Muscle of leg (tissue), 16 donors: ENCODE measurements at places on chromosomes 2 and 18. TPM values are rescaled to one million over a fixed set of nuclear protein-coding genes. Genes with fewer than 3 reads are reported as not detected.

Gene BCL2
- total RNA-seq: 19.8 TPM

Gene DUSP2
- total RNA-seq: 5.7 TPM

Gene WNT6
- total RNA-seq: 0.09 TPM

Gene PCARE
- 0.09 TPM for total RNA-seq

Gene MOCOS
- 0.13 TPM for total RNA-seq

Gene RNU2-63P
- 15.0 TPM for total RNA-seq

Gene ELOA2
- total RNA-seq: not detected

Gene SCTR
- not detected for total RNA-seq

Gene C1GALT1C1L
- 2.2 TPM for total RNA-seq

Gene LTBP1
- total RNA-seq: 57.9 TPM

Gene NFATC1
- total RNA-seq: 7.0 TPM

Gene SLC5A7
- 0.22 TPM for total RNA-seq

Gene NEB
- 1,157 TPM for total RNA-seq

Gene ZNF385B
- 3.9 TPM for total RNA-seq

Gene PDCL3
- total RNA-seq: 17.8 TPM

Gene CCDC102B
- total RNA-seq: 30.9 TPM

Gene PRKAG3
- total RNA-seq: 19.3 TPM

Gene RTP5
- not detected for total RNA-seq

Gene IL1F10
- not detected for total RNA-seq

Gene SCYGR4
- total RNA-seq: not detected

Gene LAMA1
- total RNA-seq: 6.4 TPM

Gene TMEM182
- total RNA-seq: 111 TPM

Gene ADCY3
- 19.7 TPM for total RNA-seq

Gene RAB6D
- 0.09 TPM for total RNA-seq

Gene UGT1A5
- total RNA-seq: not detected

Gene KIF5C
- total RNA-seq: 0.66 TPM

Gene MTA3
- 22.5 TPM for total RNA-seq

Gene PDE1A
- total RNA-seq: 12.9 TPM

Gene THUMPD2
- 18.2 TPM for total RNA-seq

Gene TIGD1
- 5.1 TPM for total RNA-seq

Gene TANC1
- 14.3 TPM for total RNA-seq

Gene PROM2
- total RNA-seq: 0.66 TPM

Gene TFCP2L1
- total RNA-seq: under 0.01 TPM

Gene CHRND
- total RNA-seq: 83.7 TPM

Gene CAPN13
- not detected for total RNA-seq

Gene PLB1
- total RNA-seq: 1.6 TPM

Gene KCNS3
- total RNA-seq: 6.6 TPM

Gene SCG2
- total RNA-seq: 0.09 TPM

Gene FAM124B
- 8.8 TPM for total RNA-seq

Gene NPHP1
- total RNA-seq: 6.9 TPM

Gene POLR1A
- 14.4 TPM for total RNA-seq

Gene NPAS2
- 2.9 TPM for total RNA-seq

Gene GBX2
- total RNA-seq: not detected

Gene CFAP221
- 0.22 TPM for total RNA-seq
